Vagina (tissue), 2 donors: ENCODE measurements at places on chromosomes 6 and 20. TPM values are rescaled to one million over a fixed set of nuclear protein-coding genes. Genes with fewer than 3 reads are reported as not detected.

DNA sequence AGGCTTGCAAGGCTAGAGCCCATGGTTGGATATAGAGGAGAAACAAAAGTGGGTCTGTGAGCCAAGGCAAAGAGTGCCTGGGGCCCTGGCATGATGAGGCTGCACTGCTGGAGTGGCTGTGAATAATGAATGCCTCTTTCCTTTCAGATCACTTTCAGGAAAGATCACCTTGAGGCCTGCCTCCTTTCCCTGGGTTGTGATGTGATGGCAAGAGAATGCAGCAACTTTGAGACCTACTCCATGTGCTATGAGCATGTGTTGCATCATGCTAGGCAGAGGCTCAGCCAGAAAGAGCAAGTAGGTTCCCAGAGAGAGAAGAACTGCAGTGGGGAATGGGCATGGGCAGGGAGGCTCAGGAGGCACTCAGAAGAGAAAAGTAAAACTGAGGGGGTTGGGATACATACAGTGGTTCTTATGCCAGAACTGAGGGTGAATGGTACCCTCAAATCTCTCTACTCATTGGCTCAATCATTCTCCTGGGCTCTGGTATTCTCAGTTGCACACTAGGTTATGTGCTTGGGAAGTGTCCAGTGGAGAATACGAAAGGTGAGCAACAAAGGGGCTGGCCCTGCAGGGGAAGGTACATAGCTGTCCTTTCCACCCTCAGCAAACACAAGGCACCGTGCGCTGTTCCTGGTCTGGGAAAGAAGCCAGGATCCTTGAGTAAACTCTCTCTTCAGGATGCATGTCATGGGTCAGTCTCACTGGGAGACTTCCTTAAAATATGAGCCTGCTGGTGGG lies 45.9 kb downstream of the CD164 start:
- no peak overlapping the region for H3K4me3 ChIP-seq
- H3K4me1 ChIP-seq, result no peaks in the 10 kb centered on the region
- DNase-seq, result no peak
- no peak overlapping the region for H3K27ac ChIP-seq

POLH gene
- 11.3 TPM for total RNA-seq

DNA sequence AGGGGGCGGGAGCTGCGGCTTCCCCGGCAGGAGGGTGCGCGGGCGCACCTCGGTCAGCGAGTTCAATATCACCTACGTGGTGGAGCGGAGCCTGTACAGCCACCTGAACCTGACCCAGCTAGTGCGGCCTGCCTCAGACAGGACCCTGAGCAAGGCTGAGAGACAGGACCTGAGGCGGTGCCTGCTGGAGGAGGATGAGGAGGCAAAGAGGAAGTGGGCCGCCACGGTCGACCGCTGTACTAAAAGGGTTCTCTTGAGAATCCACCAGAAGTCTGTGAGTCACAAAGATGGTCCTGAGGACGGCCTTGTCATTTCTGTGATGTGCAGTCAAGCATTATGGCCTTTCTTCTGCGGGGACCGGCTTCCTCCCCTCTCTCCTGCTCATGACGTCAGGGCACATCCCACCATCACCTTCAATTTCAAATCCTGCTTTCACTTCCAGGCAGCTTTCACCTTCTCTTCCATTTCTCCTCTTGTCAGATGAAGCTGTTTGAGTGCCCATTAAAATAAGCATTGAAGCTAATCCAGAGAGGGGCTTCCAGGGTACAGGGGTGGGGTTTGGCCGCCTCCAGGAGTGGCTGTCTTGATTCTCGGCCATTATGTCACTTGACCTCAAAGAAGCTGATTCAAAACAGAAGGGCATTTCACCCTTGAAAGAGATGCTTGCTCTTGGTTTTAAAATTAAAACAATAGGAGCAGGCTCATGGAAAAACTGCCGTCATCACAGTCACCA lies 177.6 kb downstream of the SASH1 start:
- no peaks in the 10 kb centered on the region for H3K27me3 ChIP-seq
- H3K4me3 ChIP-seq, result no peak overlapping the region
- H3K4me1 ChIP-seq, result peaks cover 67% of the 10 kb centered on the region
- DNase-seq, result no peak

DNA sequence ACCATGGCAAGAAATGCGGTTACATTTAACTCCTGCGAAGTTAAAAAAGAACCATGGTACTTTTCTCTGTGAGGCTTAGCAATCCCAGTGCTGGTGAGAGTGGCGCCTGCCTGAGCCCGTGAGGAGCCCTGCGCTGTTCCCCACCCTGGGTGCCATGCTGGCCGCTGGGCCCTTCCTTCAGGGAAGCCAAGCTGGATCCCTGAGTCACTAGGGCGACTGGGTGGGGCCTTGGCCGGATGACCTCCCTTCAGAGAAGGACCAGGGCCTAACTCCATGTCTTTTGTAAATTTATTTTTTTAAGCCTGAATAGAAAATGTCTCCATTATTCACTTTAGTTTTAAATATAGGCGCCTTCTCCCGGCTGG lies 209.1 kb downstream of the ERMARD start:
- no peaks in the 10 kb centered on the region for H3K27me3 ChIP-seq
- no peaks in the 10 kb centered on the region for H3K36me3 ChIP-seq
- H3K27ac ChIP-seq, result no peak overlapping the region
- no peak overlapping the region for H3K4me3 ChIP-seq

SLC17A3 gene
- not detected for total RNA-seq
